ENCODE measurements at places on chromosomes 3 and 15.

GRCh38 chr3:43580181-43580580 lies 41.6 kb downstream of the ANO10 start:
- DNase-seq = no peak

- DNase-seq = peak; percentile 97
Observed at GRCh38 chr3:162295323-162295983, 798.8 kb downstream of the OTOL1 start.

DNA sequence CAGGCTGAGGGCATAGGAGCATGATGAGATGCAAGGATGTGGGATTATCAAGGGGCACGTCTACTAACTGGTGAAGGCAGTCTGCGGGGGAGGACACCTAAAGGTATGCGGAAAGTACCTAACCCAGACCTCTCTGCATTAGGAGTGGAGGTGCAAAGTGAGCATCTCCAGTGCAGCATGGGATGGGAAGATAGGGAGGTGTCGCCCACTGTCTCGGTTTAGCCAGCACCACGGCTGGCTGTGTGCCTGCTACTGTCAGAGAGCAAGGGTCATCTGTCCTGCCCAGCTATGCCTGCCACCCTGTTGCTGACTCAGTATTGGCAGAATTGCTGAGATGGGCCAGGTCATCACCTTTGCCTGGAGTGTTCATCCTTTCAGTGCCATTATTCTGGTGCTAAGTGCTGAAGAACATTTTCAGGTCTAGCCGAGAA lies 40.1 kb downstream of the OXNAD1 start:
- DNase-seq = no peak

DNA sequence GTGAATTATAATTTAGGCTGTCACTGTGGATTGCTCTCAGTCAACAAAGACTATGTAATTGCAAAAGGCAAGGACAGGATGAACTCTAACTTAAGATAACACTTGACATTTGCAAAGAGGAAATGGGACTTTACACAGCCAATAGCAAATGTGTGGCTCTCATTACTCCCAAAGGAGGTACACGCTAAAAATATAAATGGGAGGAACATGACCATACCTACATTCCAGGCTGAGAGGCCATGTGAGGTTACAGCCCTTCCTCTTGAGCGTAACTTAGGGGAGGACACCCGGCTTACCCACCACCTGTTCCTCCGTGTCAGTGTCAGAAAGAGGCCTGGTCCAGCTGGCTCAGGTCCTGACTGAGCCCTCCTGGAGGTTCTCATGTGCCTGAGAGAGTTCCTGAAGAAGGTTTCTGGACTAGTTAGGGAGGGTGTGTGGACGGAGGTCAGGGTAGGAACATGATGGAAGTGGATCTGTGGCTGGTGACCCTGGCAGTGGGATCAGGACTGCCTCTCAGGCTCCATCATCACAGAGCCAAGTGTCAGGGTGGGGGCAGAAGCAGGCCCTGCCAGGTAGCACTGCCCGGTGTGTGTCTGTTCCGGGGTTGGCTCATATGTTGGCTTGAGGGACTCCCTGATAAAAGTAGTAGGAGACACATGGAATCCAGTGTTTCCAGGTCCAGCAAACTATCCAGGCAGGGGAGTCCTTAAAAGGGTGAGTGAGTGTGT lies 7.9 kb downstream of the POPDC2 start:
- DNase-seq = no peak

DNA sequence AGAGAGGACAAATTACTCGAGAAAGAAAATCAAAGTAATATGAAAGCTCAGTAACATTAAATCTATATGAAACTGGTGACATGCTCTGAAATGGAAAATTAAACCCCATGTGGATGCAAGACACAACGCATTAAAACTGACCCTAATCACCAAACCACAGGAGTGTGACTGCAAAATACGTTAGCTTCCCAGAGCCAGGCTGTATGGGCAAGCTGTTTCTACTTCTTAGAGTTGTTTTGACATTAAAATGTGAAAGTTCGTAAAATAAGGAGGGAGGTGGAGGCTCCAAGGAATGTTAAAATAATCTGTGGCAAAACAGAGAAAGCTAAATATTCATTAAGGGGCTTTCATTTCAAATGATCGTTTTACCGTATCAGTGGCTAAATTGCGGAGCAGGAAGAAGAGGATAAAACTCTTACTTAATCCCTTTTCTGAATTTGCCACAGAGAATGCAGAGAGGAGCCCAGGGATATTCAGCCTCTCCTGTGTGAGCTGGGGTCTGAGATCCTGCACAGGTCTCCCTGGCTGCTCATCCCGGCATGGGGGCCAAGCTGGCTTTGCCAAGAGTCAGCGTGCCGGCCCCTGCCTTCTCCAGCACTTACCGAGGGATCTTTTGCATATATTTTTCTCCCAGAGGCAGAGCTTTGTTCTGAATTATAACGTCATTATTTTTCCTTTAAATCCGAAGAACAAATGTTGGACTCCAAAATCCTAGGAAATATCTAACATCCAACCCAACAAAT lies 239.8 kb upstream of the THBS1 start:
- DNase-seq = no peak

- DNase-seq = no peak
Observed at GRCh38 chr3:169008776-169009358, 654.6 kb downstream of the MECOM start.

DNA sequence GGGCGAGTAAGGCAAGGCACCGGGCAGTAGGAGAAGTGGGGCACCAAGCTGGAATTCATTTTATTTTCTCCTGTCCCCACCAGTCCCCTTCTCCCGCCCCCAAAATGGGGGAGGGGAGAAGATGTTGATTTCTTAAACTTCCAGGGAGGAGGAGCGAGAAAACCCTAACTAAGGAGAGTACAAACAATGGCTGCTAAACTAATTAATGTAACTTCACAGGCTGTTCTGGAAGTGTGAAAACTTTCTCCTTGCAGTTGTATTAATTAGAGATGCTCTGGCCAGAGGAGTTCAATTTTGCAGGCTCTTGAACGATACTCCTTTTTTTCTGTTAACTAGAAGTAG lies 11.5 kb downstream of the ZIC4 start:
- DNase-seq = no peak

DNA sequence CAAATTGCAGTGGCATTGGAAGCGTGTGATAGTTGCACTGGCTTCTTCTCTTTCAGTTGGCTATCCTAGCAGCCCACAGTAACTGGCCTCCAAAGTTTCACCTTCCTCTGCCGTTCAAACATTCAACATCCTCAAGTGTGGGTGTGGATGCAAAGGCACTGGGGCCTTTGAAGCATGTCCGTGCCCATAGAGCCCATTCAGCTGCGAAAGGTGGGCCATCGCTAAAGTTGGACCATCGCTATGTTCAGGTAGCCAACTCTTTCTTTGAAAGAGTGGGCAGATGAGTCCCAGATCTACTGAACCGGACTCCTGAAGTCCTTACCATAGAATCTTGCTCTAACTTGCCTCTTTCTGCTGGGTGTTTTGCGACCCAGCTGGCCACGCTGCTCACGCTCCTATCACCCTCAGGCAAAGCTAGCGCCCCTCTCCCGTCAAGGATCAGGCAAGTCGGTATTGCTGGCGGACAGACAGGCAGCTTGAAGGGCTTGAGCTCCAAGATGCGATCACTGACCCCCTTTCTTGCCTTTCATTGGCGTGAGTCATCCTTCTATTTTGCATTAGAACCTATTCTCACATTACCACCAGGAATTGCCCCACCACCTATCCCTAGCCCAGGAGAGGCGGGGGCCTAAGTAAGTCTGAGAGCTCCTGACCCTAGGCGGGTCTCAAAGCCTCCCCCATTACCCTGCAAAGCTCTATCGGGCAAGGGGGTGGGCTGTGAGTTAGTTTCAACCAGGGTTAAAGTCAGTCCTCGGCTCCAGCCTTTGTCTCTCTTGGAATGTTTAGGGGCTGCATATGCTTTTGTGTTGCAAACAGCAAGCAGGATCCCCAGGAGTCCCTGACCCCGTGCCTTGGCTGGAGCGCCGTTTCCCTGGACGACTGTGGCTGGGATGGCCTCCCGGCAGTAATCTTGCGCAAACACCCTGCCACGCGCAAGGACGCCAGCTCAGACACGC lies 28.7 kb downstream of the ZIC4 start:
- DNase-seq = peak; percentile 31

DNA sequence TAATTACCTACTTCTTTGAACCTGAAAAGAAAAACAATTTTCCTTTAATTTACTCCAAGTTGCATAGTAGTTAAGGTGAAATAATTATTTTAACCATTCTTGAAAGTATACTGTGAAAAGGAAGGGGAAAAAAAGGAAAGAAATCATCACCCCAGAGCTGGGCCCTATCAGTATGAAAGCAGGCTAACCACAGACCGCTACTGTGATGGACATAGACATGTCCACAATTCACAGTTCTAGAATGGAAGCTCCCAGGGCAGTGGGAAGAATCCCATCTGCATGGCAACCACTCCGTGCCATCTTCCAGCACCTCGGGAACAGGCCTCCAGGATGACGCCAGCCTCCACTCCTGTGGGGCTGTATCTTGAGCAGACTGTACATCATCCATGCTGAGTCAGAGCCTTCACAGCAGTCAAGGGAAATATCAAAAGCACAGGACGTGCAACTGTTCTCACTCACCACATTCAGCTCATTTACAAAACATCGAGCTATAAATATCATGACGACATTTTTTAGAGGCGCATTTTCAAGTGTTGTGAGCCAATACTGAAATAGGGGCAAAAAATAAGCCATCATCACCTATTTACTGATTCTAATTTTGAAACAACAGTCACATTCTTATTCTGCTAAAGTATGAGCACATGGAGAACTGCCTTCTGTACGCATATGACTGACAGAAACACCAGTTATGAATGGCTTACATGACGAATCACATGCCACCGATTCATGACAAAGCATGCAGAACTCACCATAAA lies 119.7 kb downstream of the SNRK start:
- no peak for DNase-seq

- no peak for DNase-seq
Observed at GRCh38 chr3:192299921-192300320, 427.4 kb downstream of the FGF12 start.

DNA sequence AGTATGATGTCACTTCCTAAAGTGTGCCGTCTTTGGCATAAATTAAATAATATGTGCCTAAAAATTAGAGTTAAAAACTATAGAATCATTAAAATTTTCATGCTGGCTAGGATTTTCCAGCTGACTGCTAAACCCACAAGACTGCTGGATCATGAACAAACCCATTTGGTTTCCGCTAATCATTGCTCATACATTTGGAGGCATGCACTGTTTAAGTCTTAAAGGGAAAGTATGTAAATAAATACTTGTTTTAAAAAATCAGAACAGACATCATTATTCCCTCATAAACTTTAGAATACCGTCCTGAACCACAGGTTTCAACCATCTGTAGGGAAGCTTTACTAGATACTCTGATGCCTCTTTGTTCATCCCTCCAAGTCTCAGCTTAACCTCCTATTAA lies 26.5 kb downstream of the ATP6V1A start:
- DNase-seq = peak; percentile 78

GRCh38 chr3:5376761-5377160 lies 189.3 kb downstream of the EDEM1 start:
- no peak for DNase-seq

DNA sequence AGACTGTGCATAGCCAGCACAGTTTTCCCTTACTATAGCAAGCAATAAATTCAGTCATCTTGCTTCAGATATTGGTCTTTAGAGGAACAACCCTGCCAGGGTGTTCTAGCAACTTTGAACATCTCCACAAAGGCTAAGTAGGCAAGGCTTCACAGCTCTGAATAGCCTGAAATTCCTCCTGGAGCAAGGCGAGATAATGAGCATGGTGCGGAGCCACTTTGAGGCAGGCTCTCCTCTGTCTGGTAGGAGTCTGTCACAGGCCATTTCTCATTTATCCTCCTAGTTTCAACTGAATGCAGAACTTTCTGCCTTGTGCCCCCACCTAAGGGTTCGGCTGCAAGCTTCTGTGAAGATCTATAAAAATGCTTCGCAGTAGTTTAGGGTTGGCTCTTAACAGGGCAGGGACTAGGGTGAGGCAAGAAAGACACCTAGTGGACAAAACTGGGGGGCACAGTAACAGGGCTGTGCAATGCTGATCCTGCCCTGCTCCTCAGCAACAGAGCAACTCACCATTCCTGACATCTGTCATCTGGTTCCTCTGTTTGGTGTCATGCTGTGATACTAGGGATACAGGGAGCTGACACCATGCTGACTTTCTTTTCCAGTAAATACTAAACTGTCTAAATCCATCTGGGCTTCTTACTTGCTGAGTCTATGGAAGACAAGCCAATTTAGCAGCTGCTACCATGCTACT lies 16.6 kb upstream of the EHHADH start:
- DNase-seq = peak; percentile 55

- DNase-seq = no peak
Observed at GRCh38 chr3:53754325-53754724, 91.9 kb downstream of the CHDH start.

DNA sequence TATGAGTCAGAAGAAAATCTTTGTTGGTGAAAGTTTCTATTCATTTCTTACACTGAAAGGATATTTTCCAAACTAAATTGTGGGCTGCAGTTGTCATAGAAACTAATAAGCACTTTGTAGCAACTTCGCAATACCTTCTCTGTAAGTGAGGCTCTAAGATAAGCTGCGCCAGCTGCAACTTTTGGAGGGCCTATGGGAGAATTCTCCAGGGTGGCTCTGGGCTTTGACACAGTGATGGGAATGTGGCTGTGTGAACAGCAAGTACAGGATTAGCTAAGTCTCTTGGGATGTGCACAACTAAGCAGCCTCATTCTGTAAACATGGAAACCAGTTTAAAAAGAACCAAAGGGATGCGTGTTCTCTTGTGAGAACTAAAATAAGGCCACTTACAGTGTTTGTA lies 124.6 kb upstream of the SGO1 start:
- DNase-seq = no peak

- DNase-seq = peak; percentile 41
Observed at GRCh38 chr3:153291059-153291685, 129.1 kb downstream of the RAP2B start.

- DNase-seq = no peak
Observed at GRCh38 chr15:75544359-75544758, 34.8 kb downstream of the PTPN9 start.

DNA sequence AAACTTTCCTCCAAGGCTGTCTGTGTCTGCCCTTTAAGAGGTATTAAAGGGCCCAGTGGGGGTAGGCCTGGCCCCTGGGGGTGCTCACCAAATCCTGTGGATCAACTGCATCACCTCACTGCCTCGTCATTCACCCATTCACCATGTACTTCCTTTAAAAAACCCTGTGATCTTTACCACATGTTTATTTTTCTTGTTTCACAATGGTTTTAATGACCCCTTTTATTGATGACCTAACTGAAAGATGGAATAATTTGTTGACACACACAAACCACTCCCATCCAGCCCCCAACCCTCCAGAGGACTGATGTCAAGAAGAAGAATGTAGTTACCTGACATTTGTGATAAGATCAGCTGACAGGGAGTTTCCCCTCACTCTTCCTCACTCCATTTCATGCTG lies 40.8 kb downstream of the KCNAB1 start:
- peak; percentile 16 for DNase-seq

GRCh38 chr15:80242132-80242769 lies 9.8 kb downstream of the CTXND1 start:
- peak; percentile 56 for DNase-seq

GRCh38 chr3:144708437-144708836 lies 736.8 kb downstream of the DIPK2A start:
- DNase-seq = no peak

GRCh38 chr3:150737874-150738679 lies 24.9 kb downstream of the SIAH2 start:
- peak; percentile 33 for DNase-seq
